ENCODE measurements at places on chromosomes 5 and 9. TPM values are rescaled to one million over a fixed set of nuclear protein-coding genes. Genes with fewer than 3 reads are reported as not detected.

DNA sequence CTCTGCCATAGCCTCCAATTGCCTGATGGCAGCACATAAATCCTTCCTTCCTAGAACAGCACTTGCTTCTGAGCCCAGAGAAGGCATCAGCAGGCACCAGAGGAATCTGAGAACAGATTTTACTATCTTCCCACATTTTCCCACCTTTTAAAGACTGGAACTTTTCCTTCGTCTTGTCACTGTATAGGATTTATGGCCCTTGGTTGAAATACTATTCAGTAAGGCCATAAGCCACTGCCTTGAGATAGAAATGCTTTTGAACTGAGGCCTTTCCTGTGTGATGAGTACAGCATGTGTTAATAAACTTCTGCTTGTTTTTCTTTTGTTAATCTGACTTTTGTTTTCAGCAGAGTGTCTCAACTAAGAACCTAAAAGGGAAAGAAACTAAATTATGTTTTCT is 84.3 kb downstream of the MRPS27 start:
- peaks cover 5% of the 10 kb centered on the region for H3K4me1 ChIP-seq
- no peaks in the 10 kb centered on the region for H3K27me3 ChIP-seq
- ATAC-seq, result no peak
- peaks cover 30% of the 10 kb centered on the region for H3K36me3 ChIP-seq

- H3K36me3 ChIP-seq, result no peaks in the 10 kb centered on the region
- no peaks in the 10 kb centered on the region for H3K4me1 ChIP-seq
- H3K27ac ChIP-seq, result no peak overlapping the region
Measured at GRCh38 chr5:158007336-158007735, 148.4 kb upstream of the CLINT1 start.

GRCh38 chr5:74401281-74401945 is 239.1 kb downstream of the ENC1 start:
- H3K4me1 ChIP-seq, result no peaks in the 10 kb centered on the region
- H3K36me3 ChIP-seq, result no peaks in the 10 kb centered on the region
- H3K27ac ChIP-seq, result no peak overlapping the region
- H3K27me3 ChIP-seq, result no peaks in the 10 kb centered on the region

DNA sequence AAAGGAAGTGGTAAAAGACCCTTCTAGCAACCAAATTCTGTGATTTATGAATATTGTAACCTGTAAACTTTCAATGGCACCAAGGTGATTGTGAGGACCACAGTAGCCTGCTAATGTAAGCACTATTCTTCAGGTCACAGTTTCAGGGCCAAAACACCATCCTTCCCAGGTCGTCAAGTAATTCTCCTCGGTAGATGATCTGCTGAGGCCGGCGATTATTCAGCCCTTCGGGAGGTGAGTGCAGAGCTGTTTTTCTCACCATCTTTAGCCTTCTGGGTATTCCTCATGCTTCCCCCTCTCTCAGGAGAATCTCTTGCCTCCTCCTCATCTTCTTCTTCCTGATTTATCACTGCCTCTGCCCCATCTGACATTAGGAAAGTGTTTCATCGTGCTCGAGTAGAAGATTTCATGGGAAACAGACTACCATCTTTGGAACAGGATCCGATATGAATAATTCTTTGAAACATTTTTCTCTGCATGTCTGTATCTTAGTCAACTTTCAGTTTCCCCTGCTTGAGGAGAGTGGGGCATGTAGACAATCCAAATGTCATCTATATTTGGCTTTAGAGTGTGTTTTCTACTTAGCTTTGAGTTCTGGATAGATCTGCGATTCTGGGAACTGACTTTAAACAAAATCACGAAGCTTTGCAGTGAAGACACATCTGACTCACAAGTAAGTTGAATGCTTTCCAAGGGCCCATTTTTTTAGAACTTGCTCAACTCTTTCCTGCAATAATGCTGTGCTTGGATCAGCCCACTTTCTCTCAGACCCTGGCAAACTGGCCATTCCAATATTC is 173.9 kb downstream of the AOPEP start:
- no peaks in the 10 kb centered on the region for H3K36me3 ChIP-seq
- no peaks in the 10 kb centered on the region for H3K27me3 ChIP-seq
- peaks cover 9% of the 10 kb centered on the region for H3K4me1 ChIP-seq

GRCh38 chr5:107719034-107719606 is 48.4 kb upstream of the EFNA5 start:
- no peaks in the 10 kb centered on the region for H3K4me1 ChIP-seq
- no peaks in the 10 kb centered on the region for H3K27me3 ChIP-seq
- no peak overlapping the region for H3K4me3 ChIP-seq
- no peaks in the 10 kb centered on the region for H3K36me3 ChIP-seq
- H3K27ac ChIP-seq, result no peak overlapping the region

DNA sequence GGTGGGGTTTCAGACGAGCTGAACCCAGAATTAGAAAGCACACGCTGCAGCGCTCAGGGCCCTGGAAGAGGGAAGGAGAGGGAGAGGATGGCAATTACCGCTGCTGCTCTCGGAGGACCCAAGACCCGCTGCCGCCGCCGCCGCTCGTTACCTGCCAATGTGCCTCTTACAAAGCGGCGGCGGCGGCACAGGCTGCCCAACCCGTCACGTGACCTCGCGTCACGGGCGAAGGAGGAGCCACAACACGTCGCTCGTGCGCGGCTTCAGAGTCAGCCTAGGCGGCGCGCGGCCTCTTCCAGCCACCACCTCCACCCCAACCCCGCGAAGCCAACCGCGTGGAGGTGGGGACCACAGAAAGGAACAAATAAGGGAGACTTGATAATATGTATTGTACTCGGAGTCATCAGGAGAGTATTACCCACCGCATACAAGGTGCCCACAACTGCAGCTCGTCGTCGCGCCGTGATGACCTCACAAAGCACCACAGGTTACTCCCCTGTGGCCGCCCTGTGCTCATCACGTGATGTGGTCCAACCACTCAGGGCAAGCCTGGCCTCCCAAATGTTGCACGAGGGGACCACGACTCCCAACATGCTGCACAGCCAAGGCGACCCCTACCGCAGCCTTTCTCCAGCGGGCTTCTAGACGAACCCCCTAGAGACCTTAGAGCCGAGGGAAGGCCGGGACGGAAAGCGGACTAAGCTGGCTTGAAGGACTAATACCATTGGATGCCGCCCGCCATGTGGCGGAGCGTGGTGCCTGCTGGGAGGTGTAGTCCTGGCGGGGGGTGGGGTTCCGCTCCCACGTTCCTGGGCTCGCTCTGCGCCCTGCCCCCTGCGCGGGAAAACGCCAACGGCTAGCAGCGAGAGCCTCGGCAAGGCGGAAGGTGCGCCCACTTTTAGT is at the start of gene UBAP2:
Gene UBAP2 (minus strand): TSS at position 161 of the 903 bp plus-strand sequence. CDS start 31,739 bp downstream, outside the sequence.
- no peaks in the 10 kb centered on the region for H3K27me3 ChIP-seq
- H3K36me3 ChIP-seq, result no peaks in the 10 kb centered on the region
- peak within 1 kb of the TSS; percentile 81 for H3K4me3 ChIP-seq
- H3K27ac ChIP-seq, result peak within 1 kb of the TSS; percentile 96
- no peaks in the 10 kb centered on the region for H3K4me1 ChIP-seq

GRCh38 chr5:87081016-87081415 is 186.7 kb upstream of the RASA1 start:
- H3K36me3 ChIP-seq, result no peaks in the 10 kb centered on the region
- no peak overlapping the region for H3K27ac ChIP-seq
- no peak overlapping the region for H3K4me3 ChIP-seq

DNA sequence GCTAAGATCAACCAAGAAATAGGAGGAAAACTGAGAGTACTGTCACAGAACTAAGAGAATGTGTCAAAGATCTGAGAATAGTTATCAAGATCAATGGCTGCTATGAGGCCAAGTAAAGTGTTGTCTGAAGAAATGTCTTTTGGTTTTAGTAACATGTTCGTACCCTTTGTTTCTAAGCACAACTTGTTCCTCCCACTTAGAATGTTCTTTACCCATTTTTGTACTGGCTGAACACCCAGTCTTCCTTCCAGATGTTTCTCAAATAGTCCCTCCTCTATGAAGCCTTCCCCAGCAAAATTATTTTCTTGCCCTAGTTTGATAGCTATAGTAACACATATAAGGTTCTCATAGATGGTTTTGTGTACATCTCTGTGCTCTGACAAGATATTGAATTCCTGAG is 191.5 kb downstream of the WDR70 start:
- H3K4me3 ChIP-seq, result no peak overlapping the region
- ATAC-seq, result no peak
- H3K36me3 ChIP-seq, result no peaks in the 10 kb centered on the region
- no peak overlapping the region for H3K27ac ChIP-seq

- no peak for ATAC-seq
- no peaks in the 10 kb centered on the region for H3K36me3 ChIP-seq
- H3K4me3 ChIP-seq, result no peak overlapping the region
- peaks cover 44% of the 10 kb centered on the region for H3K27me3 ChIP-seq
Measured at GRCh38 chr5:133830911-133831310, 137.5 kb downstream of the C5orf15 start.

DNA sequence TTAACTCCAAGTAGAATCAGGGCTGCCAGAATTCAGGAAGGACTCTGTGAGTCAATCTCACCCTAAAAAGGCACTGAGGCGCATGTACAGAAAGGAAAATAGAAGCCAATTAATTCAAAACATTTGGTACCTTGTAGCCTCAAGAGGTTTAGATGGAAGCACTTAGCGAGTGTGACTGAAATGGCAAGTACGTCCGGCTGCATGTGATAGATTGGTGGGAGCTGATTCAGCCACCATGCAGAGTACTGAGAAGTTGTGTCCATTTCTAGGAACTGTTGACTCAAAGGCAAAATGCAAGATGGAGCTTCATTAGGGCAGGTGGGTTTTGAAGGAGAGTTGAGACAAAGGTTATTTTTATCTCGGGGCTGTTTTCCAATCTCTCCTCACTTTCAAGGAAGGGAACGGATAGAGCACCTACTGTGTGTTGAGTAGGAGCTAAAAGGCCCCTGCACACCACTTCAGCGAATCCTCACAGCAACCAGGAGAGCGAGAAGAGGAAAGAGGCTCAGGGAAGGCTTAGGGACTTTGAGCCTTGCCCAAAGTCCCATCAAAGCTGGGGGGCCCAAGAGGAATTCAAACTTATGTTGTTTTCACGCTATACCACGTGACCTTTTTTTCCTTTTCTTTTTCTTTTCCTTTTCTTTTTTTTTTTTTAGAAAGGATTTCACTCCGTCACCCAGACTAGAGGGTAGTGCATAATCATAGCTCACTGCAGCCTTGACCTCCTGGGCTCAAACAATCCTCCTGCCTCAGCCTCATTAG is 34.6 kb upstream of the CPEB4 start:
- ATAC-seq, result no peak
- H3K27ac ChIP-seq, result no peak overlapping the region
- H3K4me1 ChIP-seq, result no peaks in the 10 kb centered on the region

- no peak for ATAC-seq
- no peak overlapping the region for H3K4me3 ChIP-seq
- no peaks in the 10 kb centered on the region for H3K27me3 ChIP-seq
Measured at GRCh38 chr5:160847526-160848085, 4.4 kb downstream of the ATP10B start.

DNA sequence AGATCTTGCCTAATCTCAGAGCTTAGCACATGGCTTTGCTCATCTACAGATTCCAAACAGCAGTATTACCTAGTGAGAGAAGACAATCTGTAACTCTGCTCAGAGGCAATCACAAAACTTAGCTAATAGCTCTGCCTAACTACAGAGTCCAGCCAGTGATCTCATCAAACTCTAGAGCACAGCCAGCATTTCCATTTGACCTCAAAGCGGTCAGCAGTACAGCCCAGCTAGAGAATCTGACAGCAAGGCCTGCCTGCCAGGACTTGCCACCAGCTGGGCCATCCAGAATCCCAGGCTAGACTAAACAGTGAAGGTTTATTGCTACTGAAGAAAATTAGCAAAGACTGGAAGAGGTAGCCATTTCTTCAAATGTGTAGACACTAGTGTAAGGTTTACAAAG is 217.9 kb upstream of the VLDLR start:
- H3K36me3 ChIP-seq, result no peaks in the 10 kb centered on the region
- H3K4me3 ChIP-seq, result no peak overlapping the region
- H3K27me3 ChIP-seq, result no peaks in the 10 kb centered on the region
- no peak for ATAC-seq
- no peak overlapping the region for H3K27ac ChIP-seq

- H3K27ac ChIP-seq, result no peak overlapping the region
- H3K27me3 ChIP-seq, result no peaks in the 10 kb centered on the region
- no peak overlapping the region for H3K4me3 ChIP-seq
- H3K4me1 ChIP-seq, result no peaks in the 10 kb centered on the region
- no peak for ATAC-seq
- no peaks in the 10 kb centered on the region for H3K36me3 ChIP-seq
Measured at GRCh38 chr5:131272307-131272706, 8.5 kb downstream of the CDC42SE2 start.

GRCh38 chr5:3107156-3107611 is 355.7 kb upstream of the IRX2 start:
- no peaks in the 10 kb centered on the region for H3K36me3 ChIP-seq
- no peak overlapping the region for H3K27ac ChIP-seq
- no peak for ATAC-seq

- H3K36me3 ChIP-seq, result no peaks in the 10 kb centered on the region
- H3K4me1 ChIP-seq, result peaks cover 16% of the 10 kb centered on the region
- H3K27me3 ChIP-seq, result no peaks in the 10 kb centered on the region
- peak overlapping the region; percentile 85 for H3K27ac ChIP-seq
- H3K4me3 ChIP-seq, result no peak overlapping the region
Measured at GRCh38 chr5:141559461-141559860, 59.3 kb downstream of the DIAPH1 start.

GRCh38 chr9:3760031-3760430 is 234.2 kb upstream of the RFX3 start:
- no peaks in the 10 kb centered on the region for H3K27me3 ChIP-seq
- no peaks in the 10 kb centered on the region for H3K36me3 ChIP-seq
- ATAC-seq, result no peak
- H3K27ac ChIP-seq, result no peak overlapping the region

DNA sequence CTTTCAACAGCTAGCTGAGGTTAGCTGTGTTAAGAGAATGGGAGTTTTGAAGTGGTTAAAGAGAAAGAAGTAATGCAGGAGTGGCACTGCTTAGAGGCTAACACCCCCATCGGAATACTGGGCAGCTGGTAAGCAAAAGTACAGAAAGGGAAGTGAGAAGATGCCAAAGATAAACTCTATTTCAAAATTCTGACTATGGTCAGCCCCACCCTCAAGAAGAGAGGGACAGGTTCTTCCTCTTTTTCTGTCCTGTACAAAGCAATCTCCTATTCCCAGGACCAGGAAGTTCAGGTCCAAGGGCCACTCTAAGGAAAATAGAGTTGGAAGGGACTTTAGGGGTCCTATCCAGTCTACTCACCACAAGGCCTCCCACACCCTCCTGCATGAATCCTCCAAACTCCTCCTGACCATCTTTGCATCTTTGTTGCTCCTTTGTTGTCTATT is 45.9 kb upstream of the JAK2 start:
- H3K4me1 ChIP-seq, result no peaks in the 10 kb centered on the region
- no peak for ATAC-seq
- no peak overlapping the region for H3K4me3 ChIP-seq
- H3K27me3 ChIP-seq, result no peaks in the 10 kb centered on the region
- no peak overlapping the region for H3K27ac ChIP-seq

Gene FXN
- total RNA-seq, result 13.2 TPM

Gene GPX8
- total RNA-seq, result 32.7 TPM

Gene FUT7
- not detected for total RNA-seq

Gene FBP1
- 0.72 TPM for total RNA-seq

Gene BTNL3
- total RNA-seq, result not detected

Gene NR6A1
- 0.40 TPM for total RNA-seq

Measured in gastroesophageal sphincter (tissue), 4 donors.